ENCODE measurements at places on chromosomes 7 and 10. TPM values are rescaled to one million over a fixed set of nuclear protein-coding genes. Genes with fewer than 3 reads are reported as not detected.

DNA sequence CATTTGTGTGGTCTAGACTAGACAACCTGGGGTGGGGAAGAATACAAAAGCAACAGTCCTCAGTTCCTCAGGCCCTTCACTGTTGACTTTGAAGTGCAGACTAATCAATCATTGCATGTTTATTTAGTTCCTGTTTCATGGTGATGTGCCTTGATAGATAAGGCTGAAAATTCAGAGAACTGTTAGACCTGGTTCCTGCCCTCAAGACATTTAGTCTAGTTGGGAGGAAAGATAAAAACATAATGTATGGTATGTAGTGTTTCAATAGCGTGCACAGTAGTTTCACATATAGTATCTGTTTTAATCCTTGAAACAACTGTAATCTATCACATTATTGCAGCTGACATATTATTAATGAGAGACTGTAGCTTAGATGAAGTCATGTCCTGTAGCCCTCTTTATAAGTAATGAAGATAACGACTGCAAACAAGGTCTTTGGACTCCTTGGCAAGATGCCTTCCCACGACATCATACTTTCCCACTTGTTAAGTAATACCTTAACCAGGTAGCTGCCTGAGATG is 124.0 kb downstream of the CELF2 start:
- no peaks in the 10 kb centered on the region for H3K4me1 ChIP-seq
- no peak for DNase-seq
- H3K36me3 ChIP-seq: no peaks in the 10 kb centered on the region
- H3K4me3 ChIP-seq: no peak overlapping the region
- no peaks in the 10 kb centered on the region for H3K27me3 ChIP-seq

DNA sequence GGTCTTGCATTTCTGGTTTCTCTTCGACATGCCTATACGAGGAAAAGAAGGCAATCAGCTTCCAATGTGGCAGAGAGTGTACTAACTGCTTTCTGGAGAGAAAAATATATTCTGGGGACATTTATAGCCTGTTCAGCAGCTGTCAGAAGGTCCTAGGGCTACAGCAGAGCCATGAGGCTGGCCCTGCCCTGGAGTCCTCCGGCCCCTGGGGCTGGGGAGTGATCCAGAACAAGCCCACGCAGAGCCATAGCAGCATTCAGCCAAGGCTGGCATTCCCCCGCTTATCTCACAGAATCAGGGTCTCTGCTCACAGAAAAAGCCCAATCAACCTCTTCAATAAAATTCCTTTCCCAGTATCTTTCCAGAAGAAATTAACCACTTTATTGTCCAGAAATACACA is 48.9 kb downstream of the FZD1 start:
- H3K27ac ChIP-seq: no peak overlapping the region
- 0 out of 2 replicates have a peak, but pooled peaks cover 4% of the 10 kb centered on the region for H3K4me1 ChIP-seq
- H3K27me3 ChIP-seq: no peaks in the 10 kb centered on the region
- DNase-seq: no peak

GRCh38 chr7:79185605-79186004 is 267.9 kb downstream of the MAGI2 start:
- no peak overlapping the region for H3K4me3 ChIP-seq
- H3K27ac ChIP-seq: no peak overlapping the region
- no peaks in the 10 kb centered on the region for H3K27me3 ChIP-seq
- H3K36me3 ChIP-seq: no peaks in the 10 kb centered on the region
- 0 out of 2 replicates have a peak, but pooled peaks cover 5% of the 10 kb centered on the region for H3K4me1 ChIP-seq
- no peak for DNase-seq

Gene PDK4
- total RNA-seq: 1.5 TPM

Data from GM23248 (cell line).